ENCODE measurements at places on chromosomes 2 and 18. TPM values are rescaled to one million over a fixed set of nuclear protein-coding genes. Genes with fewer than 3 reads are reported as not detected.

The TRAF3IP1 gene
- total RNA-seq: 18.3 TPM

The FAM110C gene
- not detected for total RNA-seq

- DNase-seq: no peak
Measured at GRCh38 chr2:55357927-55358326, 61.7 kb downstream of the CCDC88A start.

GRCh38 chr18:57640749-57641148 is 19.1 kb upstream of the NARS1 start:
- no peak for DNase-seq

DNA sequence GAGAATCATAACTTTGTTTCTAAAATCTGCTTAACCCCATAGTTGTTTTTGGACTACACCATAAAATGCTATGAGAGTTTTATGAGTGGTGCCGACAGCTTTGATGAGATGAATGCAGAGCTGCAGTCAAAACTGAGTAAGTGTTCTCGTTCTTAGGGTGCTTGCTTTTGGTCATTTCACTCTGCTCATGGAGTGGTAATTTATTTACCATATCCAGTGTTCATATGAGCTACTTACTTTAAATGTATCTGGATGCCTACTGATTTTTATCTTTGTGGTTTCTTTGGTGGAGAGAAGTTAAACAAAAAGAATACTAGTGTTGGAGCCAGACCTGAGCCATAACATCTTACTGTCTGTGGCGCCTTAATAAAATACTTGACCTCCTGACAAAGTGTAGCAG is 16.4 kb downstream of the NDC80 start:
- no peak for DNase-seq

- no peak for DNase-seq
Measured at GRCh38 chr18:61854578-61855448, 38.0 kb downstream of the RNF152 start.

Measured in sigmoid colon (tissue), 7 donors.